Adrenal gland (tissue), 19 donors: ENCODE measurements at places on chromosomes 2 and 18. TPM values are rescaled to one million over a fixed set of nuclear protein-coding genes. Genes with fewer than 3 reads are reported as not detected.

The SNTG2 gene
- total RNA-seq, result 0.39 TPM

DNA sequence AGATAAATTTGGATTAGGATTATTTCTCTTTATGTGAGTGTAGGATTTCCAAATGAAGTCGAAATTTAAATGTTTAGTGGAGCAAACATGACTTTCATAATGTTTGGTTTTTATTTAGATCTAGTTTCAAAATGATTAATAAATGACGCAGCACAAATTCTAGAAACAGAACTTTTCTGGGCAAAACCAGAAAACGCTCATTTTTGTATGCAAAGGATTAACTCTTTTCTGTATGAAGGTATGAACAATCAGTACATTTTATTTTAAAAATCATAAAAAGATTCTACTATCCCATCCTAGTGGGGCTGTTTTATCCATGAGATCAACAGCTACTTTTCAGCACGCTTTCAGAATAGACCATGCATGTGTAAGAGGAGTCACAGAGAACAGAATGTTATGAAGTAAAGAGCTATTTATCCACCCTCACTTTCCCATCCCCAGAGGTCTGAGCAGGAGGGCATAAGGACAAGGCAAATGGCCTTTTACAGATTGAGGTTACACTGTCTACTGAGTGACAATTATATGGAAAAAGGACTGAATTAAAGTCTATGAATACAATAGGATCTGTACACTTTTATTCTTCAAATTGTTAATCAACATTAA lies 270.8 kb downstream of the ZEB2 start:
- no peaks in the 10 kb centered on the region for H3K36me3 ChIP-seq
- no peaks in the 10 kb centered on the region for H3K27me3 ChIP-seq
- H3K4me3 ChIP-seq, result no peak overlapping the region
- no peak for DNase-seq
- H3K27ac ChIP-seq, result no peak overlapping the region

DNA sequence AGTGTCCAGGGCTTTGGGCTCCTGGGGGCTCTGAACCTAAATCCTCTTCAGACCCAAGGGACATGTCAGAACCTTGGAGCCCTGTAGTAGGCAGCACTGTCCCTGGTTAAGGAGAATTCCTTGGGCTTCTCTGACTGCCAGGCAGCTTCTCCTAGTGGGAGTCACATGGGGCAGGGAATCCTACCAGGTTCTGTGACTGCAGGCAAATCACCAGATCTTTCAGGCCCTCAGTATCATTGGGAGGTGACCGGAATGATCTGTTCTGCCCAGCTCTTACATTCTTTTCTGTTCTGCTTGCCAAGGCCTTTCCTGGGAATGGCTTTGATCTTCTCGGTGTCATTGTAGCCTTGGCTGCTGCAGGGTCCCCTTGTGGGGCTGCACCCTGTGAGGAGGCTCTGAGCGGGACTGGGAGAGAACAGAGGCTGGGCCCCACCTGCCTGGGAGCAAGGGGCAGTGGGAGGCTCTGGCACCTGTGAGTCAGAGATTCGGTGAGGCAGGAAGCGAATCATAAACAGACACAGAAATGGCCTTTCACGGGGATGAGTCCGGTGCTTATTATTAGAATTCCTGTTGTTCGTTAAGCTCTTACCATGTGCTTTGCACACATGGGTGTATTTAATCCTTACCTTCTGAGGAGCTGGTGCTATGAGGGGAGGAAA lies 14.1 kb downstream of the CEP68 start:
- peak; percentile 85 for DNase-seq
- H3K4me3 ChIP-seq, result no peak overlapping the region
- no peaks in the 10 kb centered on the region for H3K27me3 ChIP-seq
- peaks cover 57% of the 10 kb centered on the region for H3K4me1 ChIP-seq
- peaks cover 38% of the 10 kb centered on the region for H3K36me3 ChIP-seq
- peak overlapping the region; percentile 90 for H3K27ac ChIP-seq

GRCh38 chr2:224156436-224156835 lies 117.3 kb upstream of the SERPINE2 start:
- H3K27ac ChIP-seq, result no peak overlapping the region
- H3K4me3 ChIP-seq, result no peak overlapping the region
- DNase-seq, result no peak
- H3K4me1 ChIP-seq, result no peaks in the 10 kb centered on the region
- no peaks in the 10 kb centered on the region for H3K36me3 ChIP-seq
- H3K27me3 ChIP-seq, result no peaks in the 10 kb centered on the region

The SP140 gene
- total RNA-seq, result 2.6 TPM

DNA sequence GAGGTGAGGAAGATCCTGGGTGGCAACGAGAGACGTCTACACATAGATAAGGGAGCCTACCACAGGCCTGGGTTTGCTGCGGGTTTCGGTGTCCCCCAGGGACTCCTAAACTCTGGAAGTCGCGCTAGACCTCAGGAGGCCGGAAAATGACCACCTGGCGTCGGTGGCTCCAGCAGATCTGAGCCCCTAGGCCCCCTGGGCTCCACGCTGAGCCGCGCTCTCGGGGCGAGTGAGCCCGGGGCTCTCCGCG lies 987 bp upstream of the DLX1 start:
- H3K36me3 ChIP-seq, result no peaks in the 10 kb centered on the region
- H3K4me1 ChIP-seq, result peaks cover 16% of the 10 kb centered on the region
- peaks cover 90% of the 10 kb centered on the region for H3K27me3 ChIP-seq
- H3K4me3 ChIP-seq, result no peak overlapping the region

The CAPG gene
- 39.6 TPM for total RNA-seq

GRCh38 chr2:64757126-64757525 lies 103.4 kb upstream of the SERTAD2 start:
- no peak overlapping the region for H3K27ac ChIP-seq
- no peaks in the 10 kb centered on the region for H3K36me3 ChIP-seq
- no peaks in the 10 kb centered on the region for H3K27me3 ChIP-seq
- no peak overlapping the region for H3K4me3 ChIP-seq
- H3K4me1 ChIP-seq, result no peaks in the 10 kb centered on the region

- H3K4me3 ChIP-seq, result no peak overlapping the region
- DNase-seq, result no peak
- no peaks in the 10 kb centered on the region for H3K27me3 ChIP-seq
These were observed 670 bp upstream of the INPP5D start for GRCh38 chr2:233059547-233059796.

- no peaks in the 10 kb centered on the region for H3K36me3 ChIP-seq
These were observed 89.9 kb upstream of the RANBP2 start for GRCh38 chr2:108629417-108629816.

The RGPD5 gene
- total RNA-seq, result 6.3 TPM

- H3K27ac ChIP-seq, result no peak overlapping the region
- H3K4me1 ChIP-seq, result no peaks in the 10 kb centered on the region
- no peaks in the 10 kb centered on the region for H3K27me3 ChIP-seq
- H3K4me3 ChIP-seq, result no peak overlapping the region
- H3K36me3 ChIP-seq, result no peaks in the 10 kb centered on the region
These were observed 69.5 kb upstream of the TGIF1 start for GRCh38 chr18:3380384-3380961.

- H3K27me3 ChIP-seq, result no peaks in the 10 kb centered on the region
- no peaks in the 10 kb centered on the region for H3K36me3 ChIP-seq
- H3K4me3 ChIP-seq, result no peak overlapping the region
- no peak for DNase-seq
These were observed 527.6 kb downstream of the SATB2 start for GRCh38 chr2:198930170-198930569.

- no peak for DNase-seq
- no peak overlapping the region for H3K4me3 ChIP-seq
- H3K27me3 ChIP-seq, result no peaks in the 10 kb centered on the region
- H3K4me1 ChIP-seq, result no peaks in the 10 kb centered on the region
- H3K27ac ChIP-seq, result no peak overlapping the region
These were observed 105.5 kb downstream of the COPS8 start for GRCh38 chr2:237190966-237191713.

- no peaks in the 10 kb centered on the region for H3K4me1 ChIP-seq
- H3K27ac ChIP-seq, result no peak overlapping the region
- H3K36me3 ChIP-seq, result no peaks in the 10 kb centered on the region
- DNase-seq, result no peak
- no peaks in the 10 kb centered on the region for H3K27me3 ChIP-seq
These were observed 53.6 kb downstream of the DPYSL5 start for GRCh38 chr2:26901326-26902183.

The FEV gene
- total RNA-seq, result 1.2 TPM

DNA sequence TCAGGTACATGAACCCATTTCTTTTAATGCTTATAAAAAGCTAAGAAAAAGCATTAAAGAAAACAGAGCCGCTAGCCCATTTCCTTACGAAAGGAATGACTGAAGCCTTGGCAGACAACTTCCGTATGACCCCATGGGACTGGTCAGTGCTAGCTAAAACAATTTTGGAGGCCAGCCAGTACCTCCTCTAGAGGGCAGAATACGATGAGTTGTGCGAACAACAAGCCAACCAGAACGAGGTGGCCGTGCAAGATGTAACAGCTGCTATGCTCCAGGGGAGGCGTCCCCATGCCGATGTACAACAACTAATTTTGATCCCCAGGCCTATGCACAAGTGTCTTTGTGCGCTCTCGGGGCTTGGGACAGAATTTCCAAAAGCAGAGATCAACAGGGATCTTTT lies 16.7 kb downstream of the MAP3K2 start:
- H3K27ac ChIP-seq, result no peak overlapping the region
- no peak for DNase-seq
- no peaks in the 10 kb centered on the region for H3K27me3 ChIP-seq
- H3K4me1 ChIP-seq, result no peaks in the 10 kb centered on the region
- H3K36me3 ChIP-seq, result no peaks in the 10 kb centered on the region
- H3K4me3 ChIP-seq, result no peak overlapping the region

DNA sequence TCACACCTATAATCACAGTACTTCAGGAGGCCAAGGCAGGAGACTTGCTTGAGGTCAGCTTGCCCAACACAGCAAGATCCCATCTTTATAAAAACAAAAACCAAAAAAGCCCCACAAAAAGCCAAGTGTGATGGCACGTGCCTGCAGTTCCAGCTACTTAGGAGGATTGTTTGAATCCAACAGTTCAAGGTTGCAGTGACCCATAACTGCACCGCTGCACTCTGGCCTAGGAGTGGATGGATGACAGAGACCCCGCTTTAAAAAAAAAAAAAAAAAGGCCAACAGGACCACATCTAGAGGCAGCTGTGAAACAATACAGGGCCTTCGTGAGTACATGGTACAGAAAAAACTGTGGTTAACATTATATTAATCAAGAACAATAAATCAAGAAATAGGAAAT lies 56.2 kb downstream of the PRPF40A start:
- no peaks in the 10 kb centered on the region for H3K27me3 ChIP-seq
- H3K36me3 ChIP-seq, result no peaks in the 10 kb centered on the region
- H3K4me3 ChIP-seq, result no peak overlapping the region
- H3K4me1 ChIP-seq, result no peaks in the 10 kb centered on the region
- no peak overlapping the region for H3K27ac ChIP-seq

The REG1B gene
- total RNA-seq, result not detected

DNA sequence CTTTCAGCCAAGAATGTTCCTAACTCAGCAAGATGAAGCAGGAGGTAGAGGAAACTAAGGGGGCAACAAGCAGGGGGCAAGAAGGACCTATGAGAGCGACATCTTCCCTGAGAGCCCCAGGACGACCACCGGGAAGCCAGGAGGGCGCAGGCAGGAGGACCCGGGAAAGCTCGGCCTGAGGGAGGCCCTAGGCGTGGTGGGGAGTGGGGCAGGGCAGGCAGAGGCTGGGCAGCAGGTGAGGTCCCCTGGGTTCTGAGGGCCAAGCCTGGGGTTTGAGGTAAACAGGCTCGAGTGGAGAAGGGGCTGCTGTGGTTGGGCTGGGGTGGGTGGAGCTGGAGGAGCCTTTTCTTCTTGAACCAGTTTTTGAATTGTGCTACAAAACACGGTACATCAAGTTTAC lies 1.3 kb upstream of the ALPI start:
- DNase-seq, result no peak
- no peak overlapping the region for H3K27ac ChIP-seq
- H3K27me3 ChIP-seq, result peaks cover 17% of the 10 kb centered on the region

DNA sequence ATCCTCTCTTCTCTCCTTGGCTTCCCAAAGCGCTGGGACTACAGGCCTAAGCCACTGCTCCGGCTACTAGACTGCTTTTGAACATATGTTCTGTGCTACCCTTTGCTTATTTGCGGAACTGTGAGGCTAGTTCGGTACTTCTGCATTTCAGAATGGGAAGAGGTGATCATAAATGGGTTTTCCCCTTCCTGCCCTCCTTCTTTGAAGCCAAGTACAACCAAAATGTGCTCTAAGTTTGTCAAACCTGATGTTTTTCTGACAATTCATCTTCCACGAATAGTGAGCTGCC lies 1.7 kb upstream of the ESCO1 start:
- H3K4me1 ChIP-seq, result peaks cover 9% of the 10 kb centered on the region
- H3K27me3 ChIP-seq, result no peaks in the 10 kb centered on the region
- H3K4me3 ChIP-seq, result no peak overlapping the region
- DNase-seq, result no peak
- no peak overlapping the region for H3K27ac ChIP-seq
- no peaks in the 10 kb centered on the region for H3K36me3 ChIP-seq

DNA sequence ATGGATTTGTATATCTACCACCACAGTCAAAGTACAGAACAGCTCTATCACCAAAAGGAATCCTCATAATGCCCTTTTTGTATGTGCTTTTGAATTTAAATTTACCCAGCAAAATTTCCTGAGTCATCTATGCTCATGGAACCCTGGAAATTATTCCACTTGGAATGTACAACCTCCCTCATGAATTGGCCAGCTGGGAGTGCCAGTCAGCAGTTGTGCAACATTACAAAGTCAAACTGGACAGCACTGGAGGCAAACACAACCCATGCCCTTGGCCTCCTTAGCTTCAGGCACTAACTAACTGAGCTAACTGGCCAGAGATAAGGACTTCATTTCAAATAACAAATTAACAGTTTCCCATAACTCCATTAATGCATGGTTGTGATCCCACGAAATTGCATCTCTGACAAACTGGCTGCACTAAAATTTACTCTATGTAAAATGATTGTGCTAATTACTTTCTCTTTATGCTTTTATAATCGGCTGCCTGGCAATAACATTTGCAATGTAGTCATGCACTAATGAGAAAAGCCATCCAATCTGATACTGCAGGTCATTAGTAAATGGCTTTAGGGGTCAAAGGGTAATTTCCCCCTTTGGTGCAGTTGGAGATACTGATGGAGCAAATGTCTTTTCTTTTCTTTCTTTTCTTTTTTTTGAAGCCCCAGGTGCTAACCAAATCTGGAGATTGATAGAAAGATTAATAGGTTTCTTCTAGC lies 270.5 kb downstream of the ACTR3 start:
- no peak overlapping the region for H3K4me3 ChIP-seq
- no peaks in the 10 kb centered on the region for H3K36me3 ChIP-seq
- peak; percentile 80 for DNase-seq
- peak overlapping the region; percentile 44 for H3K27ac ChIP-seq

DNA sequence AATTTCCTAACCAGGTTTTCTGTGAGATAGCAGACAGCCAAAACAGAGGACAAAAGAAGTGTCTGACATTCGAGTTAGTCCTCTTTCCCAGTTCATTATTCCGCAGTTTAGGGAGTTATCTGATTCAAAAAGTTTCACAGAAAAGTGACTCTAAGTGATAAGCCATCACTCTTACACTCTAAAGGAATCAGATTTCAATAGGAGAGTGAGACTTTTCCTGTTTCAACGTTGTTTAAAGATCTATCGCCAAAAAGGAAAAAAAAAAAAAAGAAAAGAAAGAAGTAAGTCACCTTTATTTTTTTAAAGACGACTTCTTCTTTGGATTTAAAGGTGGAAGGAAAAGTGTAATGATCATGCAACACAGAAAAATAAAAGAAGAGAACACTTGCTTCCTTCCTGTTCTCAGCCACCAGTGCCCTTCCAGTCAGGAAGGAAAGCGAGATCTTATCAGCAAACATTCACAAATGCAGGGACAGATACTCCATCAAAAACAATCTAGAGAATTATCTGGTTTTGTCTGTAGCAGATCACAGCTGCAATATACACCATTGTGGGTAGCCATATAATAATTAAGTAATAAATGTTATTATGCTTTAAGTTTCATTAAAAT lies 49.8 kb downstream of the TFPI start:
- no peaks in the 10 kb centered on the region for H3K36me3 ChIP-seq
- no peaks in the 10 kb centered on the region for H3K4me1 ChIP-seq
- no peak for DNase-seq
- H3K4me3 ChIP-seq, result no peak overlapping the region
- H3K27me3 ChIP-seq, result no peaks in the 10 kb centered on the region
- no peak overlapping the region for H3K27ac ChIP-seq
